Panc1 (cell line): ENCODE measurements at places on chromosomes 11 and 22. TPM values are rescaled to one million over a fixed set of nuclear protein-coding genes. Genes with fewer than 3 reads are reported as not detected.
A peak's percentile ranks its signal among the peaks of the same experiment; 100 is the strongest.

The TRIM22 gene
- total RNA-seq: 1.4 TPM

The AASDHPPT gene
- 63.4 TPM for total RNA-seq

The ISX gene
- not detected for total RNA-seq

The TUBA8 gene
- 1.3 TPM for total RNA-seq

The CRACR2B gene
- total RNA-seq: 132 TPM

The PANX1 gene
- 59.3 TPM for total RNA-seq

The BIRC3 gene
- 65.4 TPM for total RNA-seq

The NTM gene
- total RNA-seq: 0.10 TPM

The PANX2 gene
- 0.77 TPM for total RNA-seq

The SGSM1 gene
- total RNA-seq: 1.6 TPM

- DNase-seq: no peak
Measured at GRCh38 chr22:36724836-36725235, 21.3 kb upstream of the CACNG2 start.

GRCh38 chr11:1921574-1922141 is 2.2 kb downstream of the TNNT3 start:
- DNase-seq: no peak

DNA sequence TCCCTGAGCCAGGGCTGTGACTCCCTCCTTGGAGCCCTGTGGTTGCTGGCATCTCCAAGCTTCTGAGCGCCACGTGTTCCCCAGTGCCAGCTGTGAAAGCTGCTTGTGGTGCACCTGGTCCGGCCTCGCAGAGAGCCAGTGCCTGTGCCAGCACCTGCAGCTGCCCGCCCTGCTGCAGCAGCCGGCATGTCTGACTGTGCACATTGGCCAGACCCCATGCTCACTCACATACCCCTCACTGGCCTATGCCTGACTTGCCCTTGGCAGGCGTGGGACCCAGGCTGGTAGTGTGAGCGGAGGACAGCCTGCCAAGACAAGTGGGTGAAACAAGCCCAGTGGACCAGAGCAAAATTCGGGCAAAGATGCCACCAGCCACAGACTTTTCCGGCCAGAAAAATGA is 9.8 kb downstream of the MRPL48 start:
- no peak for DNase-seq

- DNase-seq: no peak
Measured at GRCh38 chr11:16512899-16513241, 156.5 kb upstream of the SOX6 start.

DNA sequence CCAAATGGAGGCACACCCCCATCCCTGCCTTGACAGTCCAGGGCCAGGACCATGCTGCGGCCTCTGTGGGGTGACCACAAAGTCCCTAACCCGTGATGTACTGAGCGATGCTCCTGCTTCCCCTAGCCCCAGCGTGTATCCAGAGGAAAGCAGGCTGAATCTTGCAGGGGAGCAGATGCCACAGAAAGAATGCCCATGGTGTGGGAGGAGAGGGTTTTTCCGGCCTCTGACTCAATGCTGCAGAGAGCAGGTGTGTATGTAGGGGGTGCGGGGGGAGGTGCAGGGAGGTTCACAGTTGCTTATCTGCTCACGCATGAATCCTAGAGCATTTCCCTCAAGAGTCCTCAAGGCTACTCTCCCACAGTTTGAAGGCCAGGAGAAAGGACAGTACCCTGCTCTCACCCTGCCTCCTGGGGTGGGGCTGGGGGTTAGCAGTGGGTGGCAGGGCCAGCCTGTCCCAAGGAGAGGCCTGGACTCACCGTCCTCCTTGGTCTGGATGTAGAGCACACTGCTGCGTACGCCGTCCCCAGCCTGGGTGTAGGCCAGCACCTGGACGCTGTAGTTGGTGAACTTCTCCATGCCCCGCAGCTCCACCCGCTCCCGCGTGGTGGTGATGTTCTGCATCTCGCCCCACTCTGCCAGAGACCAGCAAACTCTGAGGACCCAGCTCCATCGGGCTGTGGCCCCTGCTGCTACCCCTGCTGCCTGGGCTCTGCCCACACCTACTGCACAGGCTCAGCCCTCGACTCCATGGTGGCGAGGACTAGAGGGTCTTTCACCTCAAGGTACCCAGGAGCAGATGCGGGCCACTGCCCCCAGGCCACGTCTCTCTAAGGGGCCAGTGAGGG is 130.8 kb downstream of the CEP164 start:
- DNase-seq: no peak

DNA sequence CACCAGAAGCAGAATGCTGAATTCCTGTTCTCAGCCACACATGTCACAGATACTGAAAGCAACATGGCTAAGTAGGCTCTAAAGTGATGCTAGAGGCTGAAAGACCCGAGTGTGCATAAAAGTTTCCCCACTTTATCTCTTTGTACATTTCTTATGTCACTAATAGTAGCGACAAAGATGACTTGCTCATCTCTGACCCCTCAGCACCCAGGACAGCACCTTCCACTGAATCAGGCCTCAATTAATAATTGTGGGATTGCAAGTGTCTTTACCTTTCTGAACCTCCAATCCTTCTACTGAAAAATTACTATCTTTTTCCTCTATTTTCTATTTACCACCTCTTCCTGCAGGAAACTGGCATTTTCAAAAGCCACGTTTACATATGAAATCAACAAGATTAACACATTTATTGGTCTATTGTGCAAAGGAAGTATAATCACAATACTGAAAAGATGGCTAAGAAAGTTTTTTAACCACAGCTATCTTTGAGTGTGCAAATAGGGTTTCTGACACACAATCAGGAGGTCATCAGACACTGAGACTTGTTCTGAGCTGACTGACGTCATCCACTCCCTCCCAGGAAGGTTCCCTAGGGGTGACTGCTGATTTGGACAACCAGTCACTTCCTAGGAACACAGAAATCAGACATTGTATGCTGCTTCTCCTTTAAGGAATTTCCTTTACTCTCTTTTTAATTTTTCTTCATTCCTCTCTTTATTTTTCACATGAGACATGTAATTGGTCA is 213.9 kb upstream of the ISX start:
- no peak for DNase-seq

- DNase-seq: no peak
Measured at GRCh38 chr11:121106812-121107211, 5.8 kb downstream of the TECTA start.

DNA sequence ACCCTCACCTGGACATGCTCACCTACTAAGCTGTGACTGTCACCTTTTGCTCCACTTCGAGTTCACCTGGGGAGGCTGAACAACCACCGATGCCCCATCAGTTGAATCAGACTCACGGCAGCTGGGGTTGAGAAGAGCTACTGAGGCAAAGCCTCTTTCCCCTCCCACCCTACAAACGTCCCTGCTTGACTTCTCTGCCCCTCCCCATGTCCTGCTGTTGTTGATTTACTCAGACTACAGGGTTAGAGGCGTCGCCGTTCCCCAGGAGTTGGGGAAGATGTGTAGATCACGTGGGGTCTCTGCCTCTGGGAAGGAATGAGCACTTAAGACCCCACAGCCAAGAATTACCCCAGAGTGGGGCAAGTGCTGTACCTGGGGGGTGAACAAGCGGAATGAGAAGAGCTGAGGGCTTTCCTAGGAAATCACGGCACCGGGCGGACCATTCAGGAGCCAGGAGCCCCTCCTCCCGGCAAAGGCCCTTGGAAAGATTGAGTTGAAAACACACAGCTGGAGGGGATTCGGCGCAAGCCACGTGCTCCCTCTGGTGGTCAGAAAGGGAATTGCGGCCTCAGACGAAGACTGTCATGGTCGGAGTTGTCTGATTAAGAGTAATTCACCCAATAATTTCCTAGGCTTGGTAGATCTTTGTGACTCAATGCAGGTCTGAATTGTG is 7.0 kb downstream of the FXYD2 start:
- peak; percentile 69 for DNase-seq

DNA sequence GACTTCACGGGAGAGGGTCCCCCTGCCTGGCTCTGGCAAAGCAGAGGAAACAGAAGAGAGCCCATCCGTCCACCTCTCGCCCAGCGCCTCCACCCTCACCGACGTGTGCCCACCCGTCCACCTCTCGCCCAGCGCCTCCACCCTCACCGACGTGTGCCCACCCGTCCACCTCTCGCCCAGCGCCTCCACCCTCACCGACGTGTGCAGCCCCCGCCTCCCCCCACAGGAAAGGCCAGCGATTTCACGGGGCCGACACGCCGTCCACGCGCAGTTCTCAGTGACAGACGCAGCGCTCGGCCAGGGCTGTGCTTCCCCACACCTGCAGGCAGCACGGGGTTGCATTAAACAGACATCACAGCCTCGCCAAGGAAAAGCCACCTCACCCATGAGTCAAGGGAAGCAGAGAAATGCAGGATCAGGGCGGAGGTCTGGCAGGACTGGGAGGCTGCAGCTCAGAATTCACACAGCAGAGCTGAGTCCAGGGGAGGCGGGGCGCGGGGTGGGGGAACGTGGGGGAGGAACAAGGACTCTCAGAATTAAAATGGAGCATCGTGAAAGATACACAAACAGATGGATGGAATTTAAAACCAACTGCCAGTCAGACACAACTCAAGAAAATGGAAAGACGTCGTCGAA is 377.7 kb downstream of the BRD1 start:
- DNase-seq: no peak

DNA sequence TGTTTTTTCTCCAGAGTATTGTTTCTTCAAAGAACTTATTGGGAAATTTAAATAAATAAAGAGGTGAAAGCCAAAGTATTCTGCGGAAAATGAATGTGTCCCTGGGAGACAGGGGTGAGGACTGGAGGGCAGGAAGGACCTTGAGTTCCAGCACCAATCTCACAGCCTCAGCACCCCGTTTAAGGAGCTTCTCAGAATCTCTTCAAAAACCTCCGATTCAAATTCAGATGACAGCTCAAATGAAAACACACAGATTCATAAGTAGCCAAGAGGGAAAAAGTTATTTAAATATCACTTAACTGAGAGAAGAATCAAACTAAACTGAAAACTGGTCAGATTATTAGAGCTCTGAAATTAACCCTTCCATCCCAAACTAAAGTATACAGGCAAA is 12.5 kb downstream of the MTMR2 start:
- no peak for DNase-seq

- DNase-seq: no peak
Measured at GRCh38 chr11:57477507-57478189, 17.3 kb downstream of the RTN4RL2 start.

GRCh38 chr11:117702946-117703598 is 93.9 kb downstream of the DSCAML1 start:
- no peak for DNase-seq

DNA sequence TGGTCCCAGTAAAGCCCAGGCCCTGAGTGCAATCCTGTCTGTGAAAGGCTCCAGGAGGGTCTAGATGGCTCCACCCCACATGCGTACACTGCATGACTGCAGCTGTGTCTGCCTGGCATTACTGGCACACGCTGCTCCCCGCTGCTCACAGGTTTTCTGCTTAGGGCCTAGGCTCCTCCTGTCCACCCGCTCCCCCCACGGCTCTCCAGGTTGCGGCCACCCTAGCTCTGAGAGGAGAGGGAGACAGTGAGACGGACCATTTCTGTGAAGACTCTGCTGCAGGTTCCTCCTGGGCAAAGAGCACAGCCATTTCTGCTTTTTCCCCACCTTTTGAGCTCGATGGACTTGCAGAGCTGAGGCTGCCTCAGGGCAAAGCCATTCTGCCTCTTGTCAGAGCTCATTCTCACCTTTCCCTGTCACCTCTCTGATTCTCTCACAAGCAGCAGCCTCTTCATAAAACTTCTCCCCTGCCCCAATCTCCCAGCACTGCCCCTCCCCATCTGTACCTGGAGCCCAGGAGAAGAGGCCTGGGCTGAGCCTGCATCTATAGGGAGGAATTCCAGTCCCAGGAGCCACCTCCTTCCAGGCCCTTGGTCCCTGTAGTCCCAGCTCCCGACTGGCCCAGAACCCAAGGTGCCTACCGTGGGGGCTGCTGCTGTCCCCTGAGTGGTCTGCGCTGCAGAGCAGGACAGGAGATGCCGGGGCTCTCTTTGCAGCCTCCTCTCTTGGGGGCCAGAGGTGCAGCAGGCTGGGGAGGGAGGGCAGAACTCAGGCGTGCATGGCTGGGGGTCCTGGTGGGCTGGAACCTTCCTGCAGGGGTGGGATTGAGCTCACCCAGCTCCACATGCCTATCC is 433.7 kb upstream of the B3GAT1 start:
- no peak for DNase-seq

DNA sequence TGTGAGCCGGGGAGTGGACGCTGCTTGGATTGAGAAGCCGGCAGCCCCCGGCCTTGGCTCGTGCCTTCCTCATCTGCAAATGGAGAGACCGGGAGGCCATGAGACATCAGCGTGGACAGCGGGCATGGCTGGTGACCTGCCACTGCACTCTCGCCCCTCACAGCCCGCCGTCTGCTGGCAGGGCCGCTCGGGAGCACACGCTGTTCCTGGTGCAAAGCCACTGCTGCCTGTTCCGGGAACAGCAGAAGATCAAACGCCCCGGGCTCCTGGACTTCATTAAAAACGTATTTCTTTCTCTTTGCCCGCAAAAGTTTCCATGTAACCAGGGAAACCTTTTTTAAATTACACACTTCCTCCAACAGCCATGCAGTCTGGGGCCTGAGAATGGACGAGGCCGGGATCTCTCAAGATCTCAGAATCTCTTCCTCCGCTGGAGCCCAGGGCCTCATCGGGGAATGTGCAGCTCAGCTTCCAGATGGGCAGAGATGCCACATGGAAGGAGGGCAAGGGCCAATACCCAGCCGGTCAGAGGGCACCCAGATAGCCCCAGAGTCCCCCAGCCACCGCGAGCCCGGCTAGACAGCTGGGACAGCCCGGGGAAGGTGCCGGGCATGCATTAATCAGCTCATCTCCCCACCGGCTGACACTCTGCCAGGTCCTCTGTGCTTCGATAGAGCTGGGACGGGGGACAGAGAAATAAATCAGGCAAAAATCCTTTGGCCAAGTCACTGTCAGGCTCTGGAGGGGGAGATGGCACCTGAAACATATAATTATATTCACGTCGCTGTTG is 62.8 kb upstream of the PRR5 start:
- no peak for DNase-seq

DNA sequence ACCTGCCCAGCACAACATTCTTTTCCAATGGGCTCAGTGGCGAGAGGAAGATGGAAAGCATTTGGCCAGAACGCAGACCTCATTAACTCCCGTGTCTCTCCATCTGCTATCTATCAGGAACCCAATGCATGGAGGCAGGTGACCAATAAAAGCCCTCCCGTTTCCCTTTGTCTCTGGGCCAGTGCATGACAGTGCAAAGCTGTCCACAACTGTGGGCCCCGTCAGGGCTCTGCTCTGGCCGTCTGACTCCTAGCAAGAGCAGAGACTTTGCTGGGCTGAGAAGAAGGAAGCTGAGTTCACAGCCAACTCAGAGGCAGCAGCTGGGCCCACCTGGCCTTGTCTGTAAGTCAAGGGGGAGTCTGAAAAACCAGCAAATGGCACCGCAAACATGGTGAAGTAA is 177.8 kb downstream of the TENM4 start:
- DNase-seq: no peak
